ENCODE measurements at places on chromosomes 6 and 20.

DNA sequence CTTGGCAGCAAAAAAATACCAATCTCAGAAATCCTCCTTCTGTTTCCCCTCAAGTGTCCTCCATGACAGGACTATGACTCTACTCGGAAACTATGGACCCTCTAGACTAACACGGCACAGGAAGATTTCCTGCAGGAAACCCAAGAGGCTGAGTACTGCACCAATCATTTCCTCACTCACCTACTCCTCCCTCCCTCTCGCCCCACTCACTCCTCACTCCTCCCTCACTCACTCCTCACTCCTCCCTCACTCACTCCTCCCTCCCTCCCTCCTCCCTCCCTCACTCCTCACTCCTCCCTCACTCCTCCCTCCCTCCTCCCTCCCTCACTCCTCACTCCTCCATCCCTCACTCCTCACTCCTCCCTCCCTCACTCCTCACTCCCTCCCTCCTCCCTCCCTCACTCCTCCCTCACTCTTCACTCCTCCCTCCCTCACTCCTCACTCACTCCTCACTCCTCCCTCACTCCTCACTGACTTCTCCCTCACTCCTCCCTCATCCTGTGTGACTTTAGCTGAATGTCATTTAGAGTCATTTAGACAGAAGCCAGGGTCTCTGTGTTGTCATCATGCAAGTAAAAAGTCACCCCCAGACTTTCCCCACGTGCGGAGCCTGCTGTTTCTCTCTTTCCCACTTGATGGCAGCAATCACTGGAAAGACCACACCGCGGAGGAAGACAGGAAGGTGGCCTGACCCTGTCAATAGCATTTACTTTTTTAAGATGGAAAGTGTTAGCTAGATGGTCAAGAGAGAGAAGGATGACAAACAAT, 226.8 kb upstream of the PDE10A start:
- peak; percentile 64 for DNase-seq

DNA sequence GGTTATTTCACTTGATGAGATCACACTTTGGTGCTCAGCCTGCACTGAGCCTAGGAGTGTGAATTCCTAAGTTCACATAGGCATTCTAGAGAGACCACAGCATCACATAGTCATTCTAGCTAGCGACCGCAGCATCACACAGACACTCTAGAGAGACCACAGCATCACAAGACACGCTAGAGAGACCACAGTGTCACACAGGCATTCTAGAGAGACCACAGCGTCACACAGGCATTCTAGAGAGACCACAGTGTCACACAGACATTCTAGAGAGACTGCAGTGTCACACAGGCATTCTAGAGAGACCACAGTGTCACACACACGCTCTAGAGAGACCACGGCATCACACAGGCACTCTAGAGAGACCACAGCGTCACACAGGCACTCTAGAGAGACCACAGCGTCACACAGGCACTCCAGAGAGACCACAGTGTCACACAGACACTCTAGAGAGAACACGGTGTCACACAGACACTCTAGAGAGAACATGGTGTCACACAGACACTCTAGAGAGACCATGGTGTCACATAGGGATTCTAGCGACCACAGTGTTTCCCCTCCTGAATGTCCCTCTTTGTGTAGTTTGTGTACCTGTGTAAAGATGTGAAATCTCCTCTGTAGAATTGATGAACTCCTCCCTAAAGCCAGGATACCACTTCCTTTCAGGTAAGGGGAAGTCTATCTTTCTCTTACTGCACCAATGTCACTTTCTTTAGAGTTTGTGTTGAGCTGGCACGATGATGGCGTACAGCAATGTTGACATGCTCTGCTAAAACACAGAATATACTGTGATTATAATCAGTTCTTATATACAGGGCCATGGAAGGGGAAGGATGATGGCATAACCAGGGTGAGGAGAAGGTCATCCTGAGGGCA, 169.4 kb downstream of the ZDHHC14 start:
- no peak for DNase-seq

DNA sequence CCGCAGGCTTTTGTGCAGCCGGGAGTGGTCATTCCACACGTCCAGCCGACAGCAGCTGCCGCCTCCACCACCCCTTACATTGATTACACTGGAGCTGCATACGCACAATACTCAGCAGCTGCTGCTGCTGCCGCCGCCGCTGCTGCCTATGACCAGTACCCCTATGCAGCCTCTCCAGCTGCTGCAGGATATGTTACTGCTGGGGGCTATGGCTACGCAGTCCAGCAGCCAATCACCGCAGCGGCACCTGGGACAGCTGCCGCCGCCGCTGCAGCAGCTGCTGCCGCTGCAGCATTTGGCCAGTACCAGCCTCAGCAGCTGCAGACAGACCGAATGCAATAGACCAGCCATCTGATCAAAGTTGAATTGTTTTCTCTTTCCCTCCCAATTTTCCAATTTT, 10.6 kb downstream of the RBM24 start:
- DNase-seq = no peak

- peak; percentile 6 for DNase-seq
Measured at GRCh38 chr6:128098000-128098581, 197.2 kb upstream of the THEMIS start.

GRCh38 chr6:2259002-2259494, 13.6 kb upstream of the GMDS start:
- peak; percentile 50 for DNase-seq

GRCh38 chr20:20070871-20071726, 18.8 kb downstream of the CFAP61 start:
- no peak for DNase-seq

- no peak for DNase-seq
Measured at GRCh38 chr6:18240230-18240629, 24.1 kb downstream of the DEK start.

DNA sequence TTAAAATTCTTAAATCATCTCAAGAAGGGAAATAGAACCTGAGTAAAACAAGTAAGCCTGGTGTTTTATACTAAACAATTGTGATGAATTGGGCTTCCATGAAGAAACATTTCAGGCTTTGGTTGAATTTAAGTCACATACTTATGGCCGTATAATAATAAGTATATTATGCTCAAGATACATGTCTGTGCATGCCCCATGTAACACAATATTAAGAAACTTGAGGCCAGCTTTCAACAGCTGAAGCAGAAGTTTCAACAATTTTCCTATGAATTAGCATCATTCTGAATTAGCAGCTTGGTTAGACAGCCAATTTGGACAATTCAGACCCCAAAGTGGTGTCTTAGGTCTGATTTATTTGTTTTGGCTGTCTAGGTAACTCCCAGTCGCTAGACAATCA, 243.7 kb downstream of the MYLK4 start:
- no peak for DNase-seq

DNA sequence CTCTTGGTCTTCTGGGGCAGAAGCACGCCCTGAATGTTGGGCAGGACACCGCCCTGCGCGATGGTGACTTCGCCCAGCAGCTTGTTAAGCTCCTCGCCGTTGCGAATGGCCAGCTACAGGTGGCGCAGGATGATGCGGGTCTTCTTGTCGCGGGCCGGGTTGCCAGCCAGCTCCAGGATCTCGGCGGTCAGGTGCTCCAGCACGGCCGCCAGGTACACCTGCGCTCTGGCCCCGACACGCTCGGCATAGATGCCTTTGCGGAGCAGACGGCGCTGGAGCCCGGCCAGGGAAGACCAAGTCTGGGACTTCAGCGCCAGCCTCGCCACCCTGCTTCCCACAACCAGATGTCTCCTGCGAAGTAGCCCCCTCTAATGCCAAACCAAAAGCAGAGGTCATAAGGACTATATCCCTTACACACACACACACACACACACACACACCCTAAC, 8.0 kb upstream of the SLC17A3 start:
- DNase-seq = no peak

- no peak for DNase-seq
Measured at GRCh38 chr6:147131532-147132128, 72.6 kb upstream of the STXBP5 start.

GRCh38 chr6:53189554-53189953, 40.9 kb upstream of the GCM1 start:
- DNase-seq = no peak

GRCh38 chr6:126701676-126702560, 362.0 kb downstream of the CENPW start:
- no peak for DNase-seq

GRCh38 chr20:45998761-45999160, 9.9 kb upstream of the MMP9 start:
- DNase-seq = no peak

DNA sequence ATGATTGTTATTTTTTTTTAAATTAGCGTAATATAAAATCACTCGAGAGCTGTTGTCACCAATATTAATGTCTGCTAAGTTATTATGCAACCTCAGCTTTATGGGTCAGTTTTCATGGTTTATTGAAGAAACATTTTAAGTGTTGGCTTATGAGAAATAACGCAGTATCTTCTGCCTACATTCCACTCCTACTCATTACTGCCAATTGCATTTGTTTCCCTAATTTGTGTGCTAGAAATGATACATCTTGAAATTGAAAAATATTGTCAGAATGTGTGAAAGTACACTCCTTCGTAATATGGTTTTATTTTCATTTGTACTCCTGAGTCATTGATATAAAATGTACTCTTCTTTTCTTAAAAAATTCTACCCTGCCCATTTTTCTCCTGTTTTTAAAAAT, 333.3 kb upstream of the HSF2 start:
- no peak for DNase-seq

DNA sequence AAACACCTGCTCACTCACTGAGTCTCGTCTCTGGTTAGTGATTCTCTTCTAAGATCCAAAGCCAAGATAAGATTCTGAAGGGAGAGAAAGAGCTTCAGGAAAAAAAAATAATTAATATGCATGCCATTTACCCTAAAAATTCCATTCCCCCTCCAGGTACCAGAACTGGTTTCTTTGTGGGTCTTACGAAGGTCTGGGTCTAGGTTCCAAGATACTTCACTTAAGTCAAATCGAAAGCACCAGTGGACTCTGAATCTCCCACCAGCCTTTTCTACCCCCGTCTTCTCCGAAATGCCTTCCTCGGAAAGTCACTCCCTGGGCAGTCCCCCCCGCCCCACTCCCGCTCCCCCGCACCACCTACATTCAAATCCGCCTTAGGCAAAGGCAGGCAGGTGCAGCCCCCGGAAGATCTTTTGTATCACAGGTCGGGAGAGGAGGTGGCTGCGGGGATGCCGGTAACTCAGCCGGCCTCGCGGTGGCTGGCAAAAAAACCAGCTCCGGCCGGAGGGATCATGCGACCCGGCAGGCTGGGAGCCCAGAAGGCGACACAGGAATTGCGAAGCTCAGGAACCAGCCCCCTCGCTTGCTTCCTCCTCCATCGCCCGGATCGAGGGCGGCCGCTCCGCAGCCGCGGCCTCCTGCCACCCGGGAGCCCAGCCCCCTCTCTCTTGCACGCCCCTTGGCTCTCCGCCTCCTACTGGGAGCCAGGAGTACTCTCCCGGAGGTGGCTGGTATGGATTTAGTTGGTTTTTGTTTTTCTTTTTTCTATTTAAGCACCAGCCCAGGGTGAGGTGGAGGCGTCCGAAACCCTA, at the start of gene BCL2L1:
Gene BCL2L1, minus strand, starts transcription at position 612 of the 812 bp plus-strand sequence. CDS start 650 bp downstream, outside the sequence.
- peak; percentile 70 for DNase-seq

DNA sequence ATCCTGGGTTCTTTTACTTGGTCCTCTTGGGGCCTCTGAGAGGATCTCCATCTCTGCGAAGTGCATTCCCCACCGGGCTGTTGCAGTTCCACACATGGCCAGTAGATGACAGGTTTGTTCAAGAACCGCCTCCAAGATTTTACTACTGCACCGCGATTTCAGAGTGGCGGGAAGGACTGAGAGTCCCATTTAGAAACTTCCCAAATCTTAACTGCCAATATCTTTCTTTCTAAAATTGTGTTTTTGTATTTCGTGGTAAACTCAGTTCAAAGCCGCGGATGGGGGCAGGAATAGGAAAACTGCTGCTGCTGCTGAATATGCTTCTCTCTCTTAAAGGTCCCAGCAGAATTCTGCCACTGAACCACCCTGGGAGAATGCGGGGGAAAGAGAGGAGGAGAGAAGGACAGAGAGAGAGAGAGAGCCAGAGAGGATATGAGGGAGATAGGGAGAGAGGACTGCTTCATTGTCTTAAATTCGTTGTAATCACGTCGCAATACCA, 8.6 kb upstream of the BTNL2 start:
- DNase-seq = peak; percentile 38
